ENCODE measurements at places on chromosomes 2 and 18.

DNA sequence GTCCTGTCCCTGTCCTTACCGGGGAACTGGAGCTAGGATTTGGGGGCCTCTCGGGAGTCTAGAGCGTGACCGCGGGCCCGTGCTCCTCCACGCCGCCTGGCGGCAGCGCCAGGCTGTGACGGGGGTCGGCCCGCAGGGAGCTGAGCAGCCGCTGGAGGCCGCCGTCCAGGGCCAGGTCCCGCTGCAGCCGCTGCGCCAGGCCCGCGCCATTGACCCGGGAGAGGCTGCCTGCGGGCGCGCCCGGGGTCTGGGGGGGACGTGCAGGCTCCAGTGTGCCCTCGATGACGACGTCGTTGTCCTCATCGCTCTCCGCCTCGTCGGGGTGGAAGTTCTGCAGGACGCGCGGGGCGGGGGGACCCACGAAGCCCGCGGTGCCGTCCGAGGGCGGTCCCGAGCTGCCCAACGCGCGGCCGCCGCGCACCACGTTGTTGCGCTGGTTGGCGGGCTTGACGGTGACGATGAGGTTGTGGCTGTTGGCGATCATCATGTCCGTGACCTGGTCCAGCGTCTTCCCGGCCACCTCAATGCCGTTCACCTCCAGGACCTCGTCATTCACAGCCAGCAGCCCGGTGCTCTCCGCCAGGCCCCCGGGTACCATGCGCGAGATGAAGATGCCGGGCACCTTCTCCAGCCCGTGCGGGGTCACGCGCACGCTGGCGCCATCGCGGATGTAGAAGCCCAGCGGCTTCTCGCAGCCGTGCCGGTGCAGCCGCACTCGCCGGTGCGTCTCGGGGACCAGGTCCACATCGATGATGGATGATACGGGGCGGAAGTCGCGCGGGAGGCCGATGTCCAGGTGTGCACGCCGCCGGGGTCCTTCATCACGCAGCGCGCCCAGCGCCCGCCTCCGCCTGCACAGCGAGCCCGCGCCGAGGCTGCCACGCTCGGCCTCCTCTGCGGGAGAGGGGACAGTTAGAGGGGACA lies 50.9 kb downstream of the ADNP2 start:
- no peak for DNase-seq

GRCh38 chr2:110931648-110932047 lies 189.1 kb upstream of the BCL2L11 start:
- DNase-seq: no peak

DNA sequence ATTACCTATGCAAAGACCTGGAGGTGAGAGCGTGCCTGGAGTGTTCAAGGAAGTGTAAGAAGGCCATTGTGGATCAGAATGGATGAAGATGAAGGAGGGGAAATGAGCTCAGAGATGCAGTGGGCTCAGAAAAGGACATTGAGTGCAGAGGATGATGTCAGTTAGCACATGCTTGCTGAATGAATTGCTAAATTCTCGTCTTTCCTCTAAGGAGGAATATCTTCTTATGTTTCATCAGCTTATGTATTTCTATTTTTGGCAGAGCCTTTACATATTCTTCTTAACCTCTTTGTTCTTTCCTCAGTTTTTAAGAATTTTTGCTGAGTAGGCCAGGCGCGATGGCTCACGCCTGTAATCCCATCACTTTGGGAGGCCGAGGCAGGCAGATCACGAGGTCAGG lies 30.9 kb downstream of the FAM171B start:
- DNase-seq: no peak

- DNase-seq: no peak
Measured at GRCh38 chr18:50281972-50282520, 723 bp upstream of the MBD1 start.

DNA sequence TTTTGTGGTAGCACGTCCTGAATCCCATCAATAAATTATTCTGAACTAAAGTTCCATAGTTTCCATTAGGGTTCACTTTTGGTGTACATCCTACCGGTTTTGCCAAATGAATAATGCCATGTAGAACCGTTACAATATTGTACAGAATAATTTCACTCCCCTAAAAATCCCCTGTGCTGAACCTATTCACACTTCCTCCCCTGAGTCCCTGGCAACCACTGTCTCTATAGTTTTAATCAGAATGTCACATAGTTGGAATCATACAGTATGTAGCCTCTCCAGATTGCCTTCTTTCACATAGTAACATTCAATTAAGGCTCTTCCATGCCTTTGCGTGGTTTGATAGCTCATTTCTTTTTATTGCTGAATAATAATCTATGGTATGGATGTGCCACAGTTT lies 9.6 kb upstream of the CASP8 start:
- no peak for DNase-seq

DNA sequence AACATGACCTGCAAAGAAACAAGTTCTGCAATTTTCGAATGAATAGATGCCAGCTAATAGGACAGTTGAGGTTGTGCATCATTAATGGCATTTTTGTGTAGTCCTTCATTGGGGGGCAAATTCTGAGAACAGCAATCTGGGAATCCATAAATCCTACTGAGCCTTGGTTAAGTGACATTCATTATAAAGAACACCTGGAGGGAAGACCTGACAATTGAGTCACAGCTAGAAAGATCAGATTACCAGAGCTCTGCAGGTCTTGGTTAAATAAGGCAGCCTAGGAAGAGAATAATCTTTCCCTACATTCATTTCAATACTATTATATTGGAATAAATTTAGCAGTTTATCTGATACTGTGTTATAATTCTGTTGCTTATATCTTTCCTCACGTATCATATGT lies 14.3 kb downstream of the KCNH7 start:
- no peak for DNase-seq

All from stomach (tissue), 19 donors.